ENCODE measurements at places on chromosomes 11 and 22. TPM values are rescaled to one million over a fixed set of nuclear protein-coding genes. Genes with fewer than 3 reads are reported as not detected.

The OSM gene
- total RNA-seq, result 193 TPM

The CCDC157 gene
- total RNA-seq, result 4.6 TPM

The TYR gene
- total RNA-seq, result not detected

The MS4A7 gene
- not detected for total RNA-seq

The MRGPRE gene
- not detected for total RNA-seq

Measured in T-helper 1 cell treated with Interleukin-12 subunit alpha and Interleukin-12 subunit beta and Interleukin-4 antibody, amounts not matched to agents 30 ng/mL and 1 ng/mL, for 36 hours (primary cell).